ENCODE measurements at places on chromosomes 12 and 14.

DNA sequence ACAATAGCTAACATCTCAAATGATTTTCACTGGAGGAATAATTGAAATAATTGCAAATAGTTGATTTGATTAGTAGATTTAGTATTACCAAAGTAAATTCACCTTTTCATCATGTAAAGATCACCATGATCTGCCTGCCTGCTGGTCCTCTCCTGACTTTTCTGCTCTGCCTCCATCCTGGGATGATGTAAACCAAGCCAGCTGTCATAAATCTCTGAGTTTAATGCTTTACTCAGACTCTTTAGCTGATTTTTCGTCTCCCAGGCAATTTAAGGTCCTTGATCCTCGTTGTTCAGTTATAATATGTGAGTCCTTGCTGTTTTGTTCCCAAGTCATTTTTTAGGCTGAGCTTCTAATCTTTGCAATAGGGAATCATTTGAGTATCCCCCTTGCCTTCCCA, 138.0 kb downstream of the ANO4 start:
- no peak for DNase-seq

- no peak for DNase-seq
Observed at GRCh38 chr12:117151403-117152031, 38.8 kb downstream of the FBXO21 start.

- no peak for DNase-seq
Observed at GRCh38 chr12:50013361-50014147, 11.7 kb downstream of the RACGAP1 start.

DNA sequence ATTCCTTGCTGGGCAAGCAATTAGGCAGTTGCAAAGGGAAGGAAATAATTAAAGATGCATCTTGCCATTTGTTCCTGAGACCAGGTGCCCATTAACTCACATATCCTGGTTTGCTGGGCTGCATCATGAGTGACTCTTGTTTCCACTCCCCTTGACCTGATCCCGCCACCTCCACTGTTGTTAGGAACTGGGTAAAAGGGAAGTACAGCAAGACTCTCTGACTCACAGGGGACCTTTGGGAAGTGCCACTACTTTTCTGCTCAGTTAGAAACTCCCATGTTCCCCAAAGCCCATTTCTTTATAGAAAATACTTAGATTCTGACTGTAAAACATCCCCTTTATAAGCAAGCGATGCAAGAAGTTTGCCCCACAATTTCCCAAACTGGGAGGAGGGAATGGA, 186.0 kb upstream of the BCL2L14 start:
- peak; percentile 64 for DNase-seq

DNA sequence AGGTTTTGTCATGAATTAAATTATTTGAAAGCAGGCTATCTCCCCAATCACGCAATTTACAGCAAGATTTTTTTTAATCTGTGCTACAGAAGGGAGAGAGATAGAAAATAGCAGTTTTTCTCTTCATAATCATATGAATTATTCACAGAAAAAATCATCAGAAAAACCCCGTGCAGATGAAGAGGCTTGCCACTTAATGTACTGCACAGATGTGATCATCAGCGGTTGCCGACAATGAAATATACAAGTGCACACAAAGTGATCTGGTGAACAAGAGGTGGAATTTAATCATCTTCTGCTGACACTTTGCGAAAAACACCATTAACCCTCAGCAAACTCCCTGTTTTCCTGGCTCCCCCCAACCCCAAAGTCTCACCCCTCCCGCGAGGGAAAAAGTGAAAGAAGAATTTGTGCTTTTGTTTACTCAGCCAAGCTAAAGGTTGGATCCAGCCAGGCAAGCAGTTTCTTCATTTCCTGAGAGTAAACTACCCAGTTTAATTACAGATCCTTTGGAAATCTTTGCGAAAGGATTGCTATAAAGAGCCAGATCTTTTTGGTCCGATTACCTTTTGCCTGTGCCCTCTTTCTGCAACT, 3.1 kb upstream of the LMO3 start:
- peak; percentile 14 for DNase-seq

DNA sequence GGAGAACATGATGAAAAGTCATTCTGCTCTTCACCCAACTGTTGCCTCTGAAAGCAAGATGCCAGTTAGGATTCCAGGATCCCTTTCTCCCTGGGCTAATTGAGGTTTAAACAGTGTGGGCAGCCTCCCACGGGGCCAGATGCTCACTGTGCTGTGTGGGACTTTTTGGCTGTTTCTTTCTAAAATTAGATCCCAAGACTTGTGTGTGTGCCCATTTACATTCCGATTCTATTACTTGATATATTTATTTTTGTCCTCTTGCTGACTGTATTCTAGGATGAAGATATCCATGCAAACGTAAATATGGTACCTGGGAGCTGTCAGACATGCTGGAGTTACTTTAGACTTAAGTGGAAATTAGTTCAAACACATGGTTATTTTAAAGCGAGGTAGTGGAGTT, 6.2 kb downstream of the IFT43 start:
- DNase-seq, result no peak

DNA sequence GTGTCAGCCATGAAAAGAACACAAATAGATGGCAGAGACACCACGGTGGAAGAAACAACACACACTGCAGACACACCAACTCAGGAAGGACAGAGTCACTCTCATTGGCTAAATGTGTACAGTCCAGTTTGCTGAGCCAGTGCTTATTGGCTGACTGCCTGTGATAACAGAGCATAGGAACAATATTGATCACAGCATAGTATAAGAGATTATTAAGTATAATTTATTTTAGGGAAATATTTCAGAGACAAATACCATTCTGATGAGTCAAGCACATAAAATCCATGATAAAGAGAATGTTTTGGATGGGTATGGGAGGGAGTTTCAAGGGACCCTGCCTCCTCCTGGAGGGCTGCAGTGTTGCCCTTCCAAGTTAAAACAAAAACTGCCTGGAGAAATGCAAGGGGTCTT, 50.9 kb downstream of the BTG1 start:
- no peak for DNase-seq

- DNase-seq, result no peak
Observed at GRCh38 chr12:54292083-54292930, 8.5 kb downstream of the NFE2 start.

DNA sequence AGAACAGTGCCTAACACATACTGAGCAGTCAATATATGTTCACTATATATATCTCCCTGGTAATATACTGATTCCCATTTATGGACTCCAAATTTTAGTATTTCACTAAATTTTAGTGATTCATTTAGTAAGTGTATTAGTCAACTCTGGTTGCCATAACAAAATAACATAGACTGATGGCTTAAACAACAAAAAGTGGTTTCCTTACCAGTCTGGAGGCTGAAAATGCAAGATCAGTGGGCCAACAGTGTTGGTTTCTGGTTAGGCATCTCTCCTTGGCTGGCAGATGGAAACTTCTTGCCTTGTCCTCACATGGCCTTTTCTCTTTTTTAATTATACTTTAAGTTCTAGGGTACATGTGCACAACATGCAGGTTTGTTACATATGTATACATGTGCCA, 28.7 kb downstream of the SIX6 start:
- no peak for DNase-seq

DNA sequence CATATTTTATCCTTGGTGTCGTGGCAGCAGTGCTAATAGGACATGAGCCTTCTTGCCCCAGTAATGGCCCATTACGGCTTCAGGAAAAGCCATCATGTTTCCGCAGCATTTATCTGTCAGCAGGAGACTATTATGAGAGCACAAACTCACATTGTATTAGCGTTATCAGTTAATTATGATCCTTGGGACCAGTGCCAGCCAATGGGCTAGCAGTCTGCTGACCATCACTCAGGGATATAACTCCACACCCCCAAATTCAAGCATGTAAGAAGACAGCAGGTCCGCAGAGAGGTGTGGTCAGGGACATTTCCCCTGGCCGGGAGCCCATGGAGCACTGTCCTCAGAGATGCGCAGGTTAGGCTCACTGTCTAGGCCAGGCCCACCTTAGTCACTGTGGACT, 4.9 kb upstream of the ESRRB start:
- DNase-seq, result no peak

DNA sequence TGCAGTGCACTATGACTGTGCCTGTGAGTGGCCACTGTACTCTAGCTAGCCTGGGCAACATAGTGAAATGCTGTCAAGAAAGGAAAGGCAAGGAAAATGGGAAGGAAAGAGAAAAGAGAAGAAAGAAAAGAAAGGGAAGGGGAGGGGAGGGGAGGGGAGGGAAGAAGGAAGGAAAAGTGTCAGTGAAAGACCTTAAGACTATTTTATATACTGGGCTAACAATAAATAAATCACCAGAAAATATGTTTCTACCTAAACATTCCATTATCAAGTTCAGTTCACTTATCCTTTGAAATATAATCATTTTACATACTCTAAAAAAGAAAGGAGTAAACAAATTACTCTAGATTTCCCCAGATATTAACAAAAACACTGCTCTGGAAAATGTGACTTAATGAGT, 22.1 kb downstream of the COCH start:
- no peak for DNase-seq

- peak; percentile 98 for DNase-seq
Observed at GRCh38 chr12:19273482-19274330, 144.2 kb downstream of the PLEKHA5 start.

DNA sequence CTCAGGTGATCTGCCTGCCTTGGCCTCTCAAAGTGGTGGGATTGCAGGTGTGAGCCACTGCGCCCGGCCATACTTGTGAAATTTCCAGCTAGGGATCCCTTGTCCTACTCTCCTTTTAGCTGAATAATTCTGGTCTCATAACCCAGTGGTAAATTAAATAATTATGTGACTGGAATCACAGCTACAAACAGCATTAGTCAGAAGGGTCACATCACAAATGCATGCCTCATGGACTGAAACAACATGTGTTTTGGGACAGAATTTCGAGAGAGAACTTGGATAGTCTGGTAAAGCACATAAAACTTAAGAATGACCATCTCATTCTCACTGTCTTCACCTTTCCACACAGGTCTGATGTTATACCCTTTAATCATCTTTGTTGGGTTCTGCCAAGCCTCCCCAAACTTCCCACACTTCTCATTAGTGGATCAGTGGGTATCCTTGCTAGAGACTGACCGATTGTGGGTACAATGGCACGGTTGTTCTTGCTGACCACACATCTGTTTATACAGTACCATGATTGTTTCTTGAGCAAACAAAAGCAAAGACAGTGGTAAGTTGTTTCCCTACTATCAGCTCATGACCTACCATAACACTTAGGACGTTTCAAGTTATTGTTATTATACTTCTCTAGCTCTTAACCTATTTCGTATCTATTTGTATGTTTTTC, 5.1 kb downstream of the GPRC5D start:
- no peak for DNase-seq

DNA sequence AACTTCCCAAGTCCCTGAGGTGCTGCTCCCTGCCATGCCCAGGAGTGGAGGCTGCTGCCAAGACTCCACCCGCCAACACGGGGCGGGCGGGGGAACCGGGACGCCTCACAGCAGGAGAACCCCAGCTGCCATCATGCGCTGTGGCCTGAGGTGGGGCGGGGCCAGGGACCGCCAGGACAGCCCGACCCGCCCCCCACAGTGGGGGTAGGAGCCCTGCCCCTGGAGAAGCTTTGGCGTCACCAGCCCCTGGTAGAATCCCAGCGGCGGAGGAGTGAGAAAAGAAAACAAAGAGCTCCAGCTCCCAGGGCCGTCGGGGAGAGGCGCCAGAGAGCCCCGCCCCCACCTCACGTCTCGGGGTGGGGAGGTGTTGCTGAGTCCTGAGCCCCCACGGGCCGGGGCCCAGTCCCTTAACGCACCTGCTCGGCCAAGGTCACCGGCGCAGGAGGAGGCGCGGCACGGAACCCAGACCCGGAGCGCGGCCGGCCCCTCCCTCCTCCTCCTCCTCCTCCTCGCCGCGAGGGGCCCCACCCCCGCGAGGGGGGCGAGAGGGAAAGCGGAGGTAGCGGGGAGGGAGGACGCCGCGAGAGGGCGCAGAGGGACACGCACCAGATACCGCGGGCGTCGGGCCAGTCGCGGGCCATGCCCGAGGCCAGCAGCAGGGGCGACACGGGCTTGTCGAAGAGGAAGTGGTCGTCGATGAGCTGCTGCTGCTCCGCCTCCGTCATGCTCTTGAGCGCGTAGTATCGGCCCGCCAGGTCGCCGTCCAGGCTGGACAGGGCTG, 1.8 kb downstream of the CKB start:
- DNase-seq, result peak; percentile 92

DNA sequence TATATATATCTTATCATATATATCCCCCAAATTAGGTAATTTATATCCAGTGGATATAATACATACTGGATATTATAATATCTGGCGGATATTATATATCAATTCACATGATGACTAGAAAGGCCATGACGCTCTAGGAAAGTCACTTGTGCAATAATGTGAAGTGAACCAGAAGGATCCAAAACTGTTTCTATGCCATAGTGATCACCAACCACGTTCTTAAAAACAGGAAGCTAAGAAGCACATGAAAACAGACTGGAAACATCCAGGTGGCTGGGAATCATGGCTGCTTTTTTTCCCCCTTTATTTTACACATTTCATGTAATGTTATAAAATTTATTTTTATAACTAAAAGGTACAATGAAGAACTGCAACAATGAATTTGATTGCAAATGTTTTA, 1.4 kb downstream of the GUCY2C start:
- peak; percentile 21 for DNase-seq

GRCh38 chr12:124744659-124745464, 118.8 kb downstream of the SCARB1 start:
- peak; percentile 53 for DNase-seq

- no peak for DNase-seq
Observed at GRCh38 chr14:27995691-27996090, 770.9 kb upstream of the FOXG1 start.

- DNase-seq, result no peak
Observed at GRCh38 chr12:132143336-132144071, 615 bp downstream of the DDX51 start.

DNA sequence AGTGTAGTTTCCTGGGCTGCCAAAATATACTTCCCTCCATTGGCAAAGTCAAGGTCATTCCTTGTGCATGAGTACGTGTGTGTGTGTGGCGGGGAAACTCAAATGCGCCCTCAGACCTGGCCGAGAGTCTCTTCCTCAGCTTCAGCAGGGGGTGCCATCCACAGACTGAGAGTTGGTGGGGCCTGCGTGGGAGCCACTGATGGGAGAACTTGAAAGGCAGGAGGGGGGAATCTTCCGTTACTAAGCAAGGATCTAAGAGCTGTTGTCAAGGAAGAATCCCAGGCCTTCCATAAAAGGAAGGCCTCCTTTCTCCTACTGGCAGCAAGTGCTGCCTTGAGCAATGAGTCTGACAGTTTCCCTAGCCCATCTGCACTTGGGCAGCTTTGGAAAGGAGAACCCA, 274.9 kb downstream of the EMP1 start:
- DNase-seq, result no peak

DNA sequence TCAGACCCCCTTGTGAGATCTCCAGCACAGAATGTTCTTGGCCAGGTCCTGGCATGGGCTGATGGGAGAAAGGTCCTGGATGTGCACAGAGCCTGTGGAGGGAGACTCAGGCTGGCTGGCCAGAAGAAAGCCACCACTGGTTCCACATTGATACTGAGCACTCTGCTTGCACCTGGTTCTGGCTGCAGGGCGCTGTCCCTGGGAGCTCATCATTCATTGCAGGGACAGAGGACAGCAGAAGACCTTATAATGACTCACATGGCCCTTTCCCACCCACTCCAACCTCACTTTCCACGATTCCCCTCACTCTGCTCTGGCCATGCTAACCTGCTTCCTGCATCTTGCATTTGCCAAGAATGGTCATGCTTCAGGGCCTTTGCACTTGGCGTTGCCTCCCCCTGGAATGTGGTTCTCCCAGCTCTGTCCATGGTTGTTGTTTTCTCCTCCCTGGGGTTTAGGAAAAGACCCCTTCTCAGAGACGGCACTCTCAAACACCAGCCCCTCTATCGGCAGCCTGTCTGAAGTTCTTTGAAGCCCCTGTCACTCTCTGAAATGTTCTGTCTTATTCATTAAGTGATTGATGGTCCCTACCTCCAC, 10.3 kb downstream of the KRT7 start:
- DNase-seq, result no peak
